Activated T-helper 1 cell treated with Interleukin-2 at 50 U/mL for 16 hours (primary cell): ENCODE measurements at places on chromosomes 16 and 17.

- no peak for DNase-seq
These were observed 159.2 kb upstream of the CDH5 start for GRCh38 chr16:66207139-66207882.

DNA sequence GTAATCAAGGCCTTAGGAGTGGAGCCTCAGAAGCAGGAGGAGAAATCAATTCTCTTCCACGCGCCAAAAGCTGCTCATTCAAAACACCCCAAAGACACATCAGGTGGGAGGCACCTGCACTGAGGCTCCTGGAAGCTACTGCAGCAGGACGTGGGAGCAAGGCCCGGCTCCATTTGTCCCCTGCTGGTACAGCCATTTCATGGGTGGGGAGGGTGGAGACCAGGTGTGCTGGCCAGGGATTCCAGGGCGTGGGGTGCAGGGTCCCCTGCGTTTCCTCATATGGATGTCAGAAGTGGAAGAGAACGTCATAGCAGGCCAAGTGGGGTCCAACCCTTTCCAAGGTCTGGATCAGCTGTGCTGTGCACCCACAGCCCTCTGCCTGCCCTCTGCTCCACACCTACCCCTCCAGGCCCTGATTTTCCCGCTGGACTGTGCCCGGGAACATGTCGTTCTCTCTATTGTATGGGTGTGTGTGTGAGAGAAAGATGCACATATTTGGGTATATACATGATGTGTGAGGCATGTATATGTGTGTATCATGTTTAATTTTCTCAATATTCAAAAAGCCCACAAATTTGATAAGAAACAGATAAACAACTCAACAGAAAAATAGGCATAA lies 39.2 kb upstream of the CBX4 start:
- DNase-seq: no peak

GRCh38 chr16:11402051-11402744 lies 56.9 kb downstream of the RMI2 start:
- no peak for DNase-seq

- no peak for DNase-seq
These were observed 236.4 kb upstream of the AXIN2 start for GRCh38 chr17:65797809-65798208.

- no peak for DNase-seq
These were observed 39.9 kb downstream of the SMPD3 start for GRCh38 chr16:68408428-68408827.

DNA sequence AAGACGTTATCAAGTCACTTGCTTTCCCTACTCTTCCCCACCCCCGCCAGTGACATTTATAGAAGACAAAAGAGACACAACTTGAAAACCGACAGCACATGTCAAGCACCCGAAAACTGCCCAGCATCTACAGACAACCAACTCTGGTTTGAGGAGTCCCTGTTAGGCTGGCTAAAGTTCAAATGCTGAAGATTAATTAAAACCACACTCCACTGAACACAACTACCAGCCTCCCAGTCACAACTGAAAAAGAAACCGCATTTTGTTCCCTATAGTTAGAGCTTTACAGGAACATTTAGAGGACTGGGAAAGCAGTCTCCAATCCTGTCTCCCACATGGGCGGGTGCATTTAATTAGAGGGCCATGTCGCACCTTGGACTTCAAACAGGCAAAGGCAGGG lies 73.0 kb upstream of the COX10 start:
- DNase-seq: no peak

DNA sequence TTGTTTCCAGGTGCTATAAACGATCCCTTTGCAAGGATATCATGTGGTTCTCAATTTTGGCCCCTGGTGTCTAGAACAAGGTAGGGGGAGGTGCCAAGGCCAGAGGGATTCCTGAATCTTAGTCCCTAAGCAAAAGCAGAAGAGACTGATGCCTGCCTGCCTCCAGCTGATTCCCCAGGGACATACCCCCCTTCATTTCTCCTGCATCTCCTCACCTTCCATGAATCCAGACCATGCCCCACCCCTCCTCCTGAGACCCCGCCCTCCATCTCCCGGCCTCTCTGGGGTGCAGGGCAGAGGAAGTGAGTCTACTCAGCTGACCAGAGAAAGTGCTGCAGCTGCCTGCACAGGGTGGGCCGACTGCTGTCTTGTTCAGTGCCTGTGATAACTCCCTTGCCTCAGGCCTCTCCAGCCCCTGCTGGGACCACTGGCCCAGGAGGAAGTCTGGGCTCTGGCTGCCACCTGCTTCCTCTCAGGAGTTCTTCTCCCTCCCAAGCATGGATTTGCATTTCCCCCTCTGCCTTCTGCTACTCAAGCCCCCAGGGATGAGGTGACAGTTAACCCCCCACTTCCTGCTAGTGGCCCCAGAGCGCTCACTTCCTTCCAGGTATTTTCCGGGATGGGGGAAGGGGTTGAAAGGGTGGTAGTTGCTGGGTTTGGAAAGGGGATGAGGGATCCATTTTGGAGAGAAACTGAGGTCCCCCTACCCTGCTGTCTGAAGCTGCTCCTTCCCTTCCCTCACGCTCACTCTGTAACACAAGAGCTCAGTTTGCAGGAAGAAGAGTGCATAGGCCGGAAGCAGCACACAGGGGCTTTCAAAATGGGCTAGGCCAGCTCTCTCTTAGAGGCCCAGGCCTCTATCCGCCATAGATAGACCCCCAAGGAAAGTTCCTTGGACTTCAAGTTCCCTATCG lies 10.5 kb upstream of the TSPOAP1 start:
- no peak for DNase-seq

- no peak for DNase-seq
These were observed 29.0 kb downstream of the ZNF750 start for GRCh38 chr17:82810644-82811430.

DNA sequence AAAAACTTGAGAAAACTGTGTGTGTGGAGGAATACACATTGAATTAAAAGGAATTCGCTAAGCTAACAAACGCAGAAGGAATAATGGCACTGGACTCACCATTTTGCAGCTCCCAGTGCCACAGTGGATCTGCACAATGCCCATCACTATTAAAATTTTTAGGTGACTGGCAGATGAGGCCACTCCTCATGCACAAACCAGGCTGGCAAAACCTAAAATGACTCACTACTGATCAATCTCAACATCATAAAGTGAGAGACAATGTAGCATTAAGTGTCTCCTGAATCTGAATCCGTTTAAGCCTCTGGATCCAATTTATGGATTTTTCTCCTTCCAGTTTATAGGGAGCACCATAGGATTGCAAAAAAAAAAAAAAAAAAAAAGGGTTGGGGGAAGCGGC lies 20.6 kb downstream of the MYH10 start:
- no peak for DNase-seq

GRCh38 chr17:51029142-51029541 lies 91.5 kb downstream of the SPAG9 start:
- DNase-seq: no peak

GRCh38 chr16:53770641-53771040 lies 66.7 kb downstream of the FTO start:
- no peak for DNase-seq

GRCh38 chr17:28612936-28613872 lies 781 bp downstream of the RSKR start:
- DNase-seq: peak; percentile 12

GRCh38 chr17:13583996-13584700 lies 17.6 kb downstream of the HS3ST3A1 start:
- no peak for DNase-seq

GRCh38 chr17:77144227-77144626 lies 3.5 kb downstream of the SEC14L1 start:
- DNase-seq: no peak

GRCh38 chr16:8167436-8167835 lies 422.9 kb downstream of the TMEM114 start:
- no peak for DNase-seq
